AG04450 (cell line): ENCODE measurements at places on chromosomes 3 and 15. TPM values are rescaled to one million over a fixed set of nuclear protein-coding genes. Genes with fewer than 3 reads are reported as not detected.

The CACNA1D gene
- polyA plus RNA-seq: 0.06 and 0.07 TPM in 2 replicates

The ZSCAN29 gene
- polyA plus RNA-seq: 8.8 and 9.6 TPM in 2 replicates

The SST gene
- polyA plus RNA-seq: not detected in 2 replicates

The ROPN1B gene
- not detected in 2 replicates for polyA plus RNA-seq

The CNTN6 gene
- polyA plus RNA-seq: not detected in 2 replicates

The RPL4 gene
- polyA plus RNA-seq: 5,001 and 5,274 TPM in 2 replicates

The INKA1 gene
- 1.9 and 2.8 TPM in 2 replicates for polyA plus RNA-seq

The LEKR1 gene
- polyA plus RNA-seq: 0.17 and 0.26 TPM in 2 replicates

DNA sequence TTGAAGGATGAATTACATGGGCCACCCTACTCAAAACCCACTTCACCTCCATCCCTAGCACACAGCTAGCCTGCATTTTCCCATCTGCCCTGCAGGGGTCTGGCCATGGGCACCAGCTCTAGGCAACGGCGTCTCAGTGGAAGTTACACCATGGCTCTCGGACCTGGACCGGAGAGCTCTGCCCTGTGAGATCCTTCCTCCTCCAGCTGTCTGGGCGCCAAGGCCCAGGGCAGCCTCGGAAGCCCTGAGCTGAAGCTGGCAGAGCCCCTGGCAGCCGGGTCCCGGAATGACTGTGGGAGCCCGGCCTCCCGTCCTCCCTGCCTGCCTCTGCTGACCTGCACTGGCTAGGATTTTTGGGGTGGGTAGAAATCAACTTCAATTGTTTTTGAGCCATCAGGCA is 98.9 kb downstream of the CHSY1 start:
- no peak for DNase-seq

DNA sequence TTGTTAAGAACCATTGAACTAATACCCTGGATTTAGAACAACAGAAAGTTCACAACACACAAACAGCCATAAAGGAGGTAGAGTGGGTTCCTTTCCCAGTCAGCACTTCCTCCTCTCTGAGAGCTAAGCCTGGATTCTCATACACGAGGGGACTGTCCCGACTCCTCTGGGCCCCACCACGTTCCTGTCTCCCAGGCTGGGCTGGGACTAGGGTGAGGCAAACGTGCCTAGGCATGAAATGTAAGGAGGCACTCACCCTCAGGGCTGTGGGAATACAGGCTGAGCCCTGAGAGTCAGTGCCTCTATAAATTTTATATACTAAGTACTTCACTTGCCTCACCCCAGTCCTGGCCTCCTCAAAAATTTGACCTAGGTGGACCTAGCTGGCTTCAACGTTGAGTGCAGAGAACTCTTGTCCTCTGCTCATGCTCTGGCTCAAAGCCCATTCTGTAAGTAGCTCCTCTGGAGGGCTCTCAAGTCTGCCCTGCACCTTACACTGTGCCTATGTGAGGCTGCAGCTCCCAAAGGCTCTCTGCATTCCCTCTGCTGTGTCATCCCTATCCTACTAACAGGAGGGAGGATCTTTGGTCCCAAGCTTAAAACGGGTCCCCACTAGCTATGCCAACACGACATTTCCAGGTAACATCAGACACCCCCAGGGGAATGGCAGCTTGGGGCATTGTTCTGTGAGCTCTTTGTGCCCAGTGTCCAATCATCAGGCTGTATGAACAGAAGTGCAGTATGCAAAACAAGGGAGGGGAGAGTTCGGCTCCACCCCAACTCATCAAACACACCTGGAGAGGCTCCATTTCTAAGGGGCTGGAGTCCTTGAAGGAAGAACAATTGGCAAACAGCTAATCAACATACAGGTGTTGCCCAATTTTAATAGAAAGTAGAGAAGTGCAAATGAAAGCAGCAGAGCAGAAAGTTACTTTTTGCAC is 233.2 kb downstream of the RPLP1 start:
- no peak for DNase-seq

DNA sequence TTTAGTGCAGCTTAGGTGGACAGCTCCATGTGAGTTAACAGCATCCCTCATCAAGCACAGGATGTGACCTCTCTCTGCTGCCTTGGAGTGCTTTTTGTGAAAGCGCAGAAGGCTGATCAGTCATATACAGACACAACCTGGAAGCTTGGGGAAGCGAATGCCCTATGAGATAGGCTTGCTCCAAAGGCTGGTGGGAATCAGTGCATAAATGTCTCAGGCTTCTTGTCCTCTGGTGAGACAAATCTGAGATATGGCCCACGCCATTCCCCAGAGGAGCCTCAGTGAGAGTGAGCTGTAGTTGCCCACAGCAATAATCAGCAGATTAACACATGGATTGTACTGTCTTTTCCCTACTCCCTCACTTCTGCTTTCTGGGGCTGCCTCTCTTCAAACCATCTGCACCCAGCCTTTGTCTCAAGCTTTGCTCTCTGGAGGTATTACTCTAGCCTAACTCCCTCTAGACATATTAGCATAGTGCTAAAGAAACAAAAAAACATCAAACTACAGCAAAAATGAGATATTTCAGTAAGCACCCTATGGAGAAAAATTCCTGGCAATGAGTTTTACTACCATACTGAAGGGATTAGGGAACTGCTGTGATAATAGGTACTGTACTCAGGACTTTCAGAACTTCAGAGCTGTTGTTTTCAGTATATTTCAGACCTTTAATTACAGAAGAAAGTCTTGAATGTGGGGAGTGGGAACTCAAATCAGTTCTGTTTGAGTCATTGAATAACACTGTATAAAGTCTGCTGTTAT is 113.7 kb downstream of the OXSM start:
- no peak for DNase-seq

- no peak for DNase-seq
Measured at GRCh38 chr3:18623220-18623619, 198.1 kb upstream of the SATB1 start.

GRCh38 chr3:106809623-106810299 is 567.5 kb upstream of the CCDC54 start:
- no peak for DNase-seq

DNA sequence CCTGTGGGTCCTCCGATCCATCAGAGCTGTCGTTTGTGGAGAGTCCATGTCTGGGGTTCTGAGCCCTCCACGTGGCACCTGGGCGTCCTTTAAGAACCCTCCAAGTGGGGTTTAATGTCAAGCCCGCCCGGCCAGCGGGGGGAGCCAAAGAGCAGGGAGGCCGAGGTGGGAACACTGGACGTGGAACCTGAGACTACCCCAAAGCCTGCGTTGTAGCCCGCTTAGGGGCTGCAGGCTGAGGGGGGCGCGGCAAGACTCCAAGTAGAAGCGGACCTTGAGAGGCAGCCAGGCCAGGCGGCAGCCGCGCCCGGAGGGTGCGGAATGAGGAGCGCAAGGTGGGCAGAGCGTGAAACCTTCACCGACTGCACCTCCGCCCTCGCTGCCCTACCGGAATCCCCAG is 126.2 kb upstream of the ATP10A start:
- no peak for DNase-seq

- no peak for DNase-seq
Measured at GRCh38 chr3:128502712-128503111, 9.7 kb upstream of the GATA2 start.

GRCh38 chr3:174710612-174711011 is 148.5 kb upstream of the NAALADL2 start:
- DNase-seq: peak; percentile 4

GRCh38 chr3:123153125-123154019 is 48.4 kb upstream of the SEC22A start:
- no peak for DNase-seq

DNA sequence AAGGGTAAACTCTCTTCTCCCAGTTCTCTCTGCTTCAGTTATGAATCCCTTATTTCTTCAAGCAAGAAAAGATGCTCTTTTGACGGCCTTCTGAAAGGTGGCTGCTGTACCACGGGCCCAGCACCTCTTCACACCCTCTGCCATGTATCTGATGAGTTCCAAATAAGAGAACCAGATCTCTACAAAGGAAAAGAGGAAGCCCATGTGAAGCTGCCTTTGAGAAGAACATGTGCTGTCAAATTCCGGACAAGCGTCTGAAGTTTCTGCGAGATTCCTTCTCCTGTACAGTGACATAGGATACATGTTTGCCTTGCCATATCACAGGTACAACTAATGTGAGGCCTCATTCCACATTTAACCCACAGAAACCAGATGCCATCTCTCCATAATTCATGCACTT is 59.2 kb downstream of the SH3BP5 start:
- no peak for DNase-seq

DNA sequence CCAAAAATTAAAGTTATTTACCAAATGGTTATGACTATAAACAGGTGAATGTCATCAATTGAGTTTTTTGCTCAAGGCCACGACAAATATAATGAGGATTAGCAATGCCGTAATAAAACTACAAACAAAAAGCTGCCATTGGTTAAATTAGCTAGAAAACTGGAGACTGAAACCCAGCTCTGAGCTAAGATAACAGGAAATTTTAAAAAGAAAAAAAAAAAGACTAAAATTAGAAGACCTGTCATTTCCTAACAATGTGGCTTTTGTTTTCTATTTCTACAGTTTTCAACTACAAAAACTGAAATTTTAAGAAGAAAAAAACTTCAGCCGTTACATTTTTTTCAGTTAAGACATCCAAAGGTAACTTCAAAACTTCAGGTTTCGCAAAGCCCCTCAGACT is 9.7 kb downstream of the SLC12A6 start:
- DNase-seq: no peak

- no peak for DNase-seq
Measured at GRCh38 chr3:33831053-33831452, 32.6 kb downstream of the PDCD6IP start.

- no peak for DNase-seq
Measured at GRCh38 chr3:125134952-125135351, 77.6 kb downstream of the SLC12A8 start.

GRCh38 chr3:195128255-195129071 is 142.5 kb downstream of the XXYLT1 start:
- DNase-seq: no peak

- no peak for DNase-seq
Measured at GRCh38 chr15:75649045-75649761, 1.5 kb downstream of the SNX33 start.

GRCh38 chr3:67534594-67534993 is 119.8 kb downstream of the SUCLG2 start:
- no peak for DNase-seq

DNA sequence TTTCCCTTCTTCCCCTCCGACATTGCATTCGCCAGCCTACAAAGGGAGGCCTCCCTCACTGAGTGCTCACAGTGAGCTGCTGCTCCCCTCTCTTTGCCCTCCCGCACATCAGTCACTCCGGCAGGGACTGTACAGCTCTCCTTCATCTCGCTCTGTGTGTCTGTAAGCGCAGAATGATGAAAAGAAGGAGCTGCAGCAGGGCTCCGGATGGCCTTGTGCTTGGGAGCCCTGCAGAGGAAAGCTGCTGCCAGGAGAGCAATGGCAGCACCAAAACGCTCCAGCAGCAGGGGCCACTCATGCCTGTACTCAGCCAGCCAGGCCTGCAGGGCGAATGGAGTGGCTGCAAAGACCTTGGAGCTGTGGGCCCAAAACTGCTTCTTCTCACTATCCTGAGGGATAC is 107.0 kb upstream of the NSMCE3 start:
- DNase-seq: no peak

GRCh38 chr3:156474560-156475389 is 80.1 kb downstream of the SSR3 start:
- no peak for DNase-seq
